ENCODE measurements at places on chromosomes 6 and 20.

DNA sequence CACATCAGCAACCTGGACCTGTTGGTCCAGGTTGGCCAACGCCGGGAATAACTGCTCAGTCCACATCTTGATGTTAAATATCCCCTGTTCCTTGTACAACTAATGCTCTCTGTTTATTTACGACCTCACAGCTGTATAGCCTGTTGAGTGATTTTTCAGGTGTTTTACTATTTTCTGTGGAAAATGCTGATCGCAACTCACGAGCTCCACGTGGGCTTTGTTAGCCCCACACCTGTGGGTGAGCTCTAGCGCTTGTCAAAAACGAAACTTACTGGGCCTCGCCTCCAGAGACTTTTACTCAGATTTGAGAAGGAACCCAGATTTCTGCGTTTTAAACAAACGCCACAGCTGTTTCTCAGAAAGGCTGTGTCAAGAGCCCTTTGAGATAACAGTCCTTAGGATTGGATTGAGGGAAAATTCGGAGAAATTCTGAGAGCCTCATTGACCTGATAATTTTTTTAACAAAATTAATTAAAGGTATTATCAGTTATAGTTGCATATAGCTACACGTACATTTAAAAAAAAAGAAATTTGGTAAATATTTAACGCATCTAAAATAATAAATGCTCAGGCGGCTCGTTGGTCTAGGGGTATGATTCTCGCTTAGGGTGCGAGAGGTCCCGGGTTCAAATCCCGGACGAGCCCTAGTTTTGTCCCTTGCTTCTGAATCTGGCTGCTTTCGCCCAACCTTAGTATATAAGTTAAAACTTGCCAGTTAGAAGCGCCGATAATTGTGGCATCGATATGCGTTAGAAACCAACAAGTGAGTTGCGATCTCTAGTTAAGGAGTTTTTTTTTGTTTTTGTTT lies 16.7 kb downstream of the HMGN4 start:
- peak; percentile 90 for DNase-seq

- DNase-seq, result no peak
These were observed 5.5 kb downstream of the FAM217B start for GRCh38 chr20:59945731-59946130.

- DNase-seq, result peak; percentile 94
These were observed 445.9 kb upstream of the JARID2 start for GRCh38 chr6:14799928-14800327.

- DNase-seq, result no peak
These were observed 30.0 kb downstream of the WRNIP1 start for GRCh38 chr6:2795162-2795561.

GRCh38 chr6:111105578-111105977 lies 18.3 kb downstream of the SLC16A10 start:
- DNase-seq, result peak; percentile 28

DNA sequence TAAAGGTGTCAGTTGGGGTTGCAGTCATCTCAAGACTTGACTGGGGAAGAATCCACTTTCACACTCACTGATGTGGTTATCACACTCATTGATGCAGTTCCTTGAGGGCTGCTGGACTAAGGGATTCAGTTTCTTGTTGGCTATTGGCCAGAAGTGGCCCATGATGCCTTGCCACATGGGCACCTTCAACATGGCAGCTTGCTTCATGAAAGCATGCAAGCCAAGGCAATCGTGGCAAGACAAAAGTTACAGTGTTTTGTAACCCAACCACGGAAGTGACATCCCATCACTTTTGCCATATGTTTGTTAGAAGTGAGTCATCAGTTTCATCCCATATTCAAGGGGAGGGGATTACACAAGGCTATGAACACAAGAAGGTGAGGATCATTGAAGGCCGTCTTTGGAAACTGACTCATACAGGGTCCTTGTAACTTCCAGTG lies 3.8 kb upstream of the RANBP9 start:
- DNase-seq, result peak; percentile 43

DNA sequence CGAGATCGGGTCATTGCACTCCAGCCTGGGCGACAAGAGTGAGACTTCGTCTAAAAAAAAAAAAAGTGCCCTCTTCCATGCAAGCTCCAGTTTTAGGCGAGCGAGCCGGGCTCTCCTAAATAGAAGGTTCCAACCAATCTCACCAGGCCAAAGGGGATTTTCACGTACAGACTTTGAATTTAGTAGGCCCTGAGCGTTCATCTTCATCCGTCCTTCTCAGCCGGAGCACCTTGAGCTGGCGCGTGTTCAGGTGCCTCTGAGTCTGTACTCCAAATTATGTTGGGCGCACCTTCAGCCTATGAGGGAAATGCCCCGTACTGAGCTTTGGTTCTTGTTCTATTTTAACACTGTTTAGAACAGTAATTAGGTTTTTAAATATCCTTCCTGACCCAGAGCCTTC lies 817 bp upstream of the TAP2 start:
- DNase-seq, result no peak

DNA sequence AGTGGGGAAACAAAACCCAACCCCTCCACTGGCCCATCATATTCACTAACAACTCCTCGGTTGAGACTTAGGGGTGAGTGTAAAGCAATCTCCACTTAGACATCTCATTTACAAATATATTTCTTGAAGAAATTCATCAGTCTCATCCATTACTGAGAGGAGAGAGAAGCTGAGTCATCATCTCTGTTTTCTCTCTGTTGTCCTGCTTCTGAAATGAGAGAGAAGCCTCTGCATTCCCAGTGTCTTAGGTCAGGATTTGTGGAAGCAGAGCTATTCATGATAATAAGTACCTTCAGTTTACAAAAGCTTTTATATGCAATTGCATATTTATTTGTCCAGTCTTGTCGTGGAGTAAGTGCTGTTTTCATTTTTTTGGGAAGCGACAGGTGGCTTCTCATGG lies 879 bp downstream of the MEP1A start:
- DNase-seq, result no peak

DNA sequence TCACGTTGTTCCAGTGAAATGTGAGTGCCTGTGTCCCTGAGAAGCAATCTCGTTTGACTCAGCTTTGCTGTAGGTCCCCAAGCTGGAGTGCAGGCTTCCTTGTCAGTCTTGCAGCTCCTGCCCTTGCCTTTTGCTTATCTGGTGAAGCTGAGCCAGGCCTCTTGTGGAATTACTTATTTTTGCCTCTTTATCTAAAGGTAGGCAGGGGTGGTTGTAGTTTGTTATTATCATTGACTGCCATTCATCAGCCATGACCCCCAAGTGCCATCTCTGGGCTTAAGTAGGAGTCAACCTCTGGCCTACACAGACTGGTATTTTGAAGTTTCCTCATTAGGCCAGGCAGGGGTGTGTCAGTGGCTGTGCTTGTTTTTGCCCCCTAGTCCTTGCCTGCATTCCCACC lies 2.1 kb downstream of the TMEM14B start:
- no peak for DNase-seq

DNA sequence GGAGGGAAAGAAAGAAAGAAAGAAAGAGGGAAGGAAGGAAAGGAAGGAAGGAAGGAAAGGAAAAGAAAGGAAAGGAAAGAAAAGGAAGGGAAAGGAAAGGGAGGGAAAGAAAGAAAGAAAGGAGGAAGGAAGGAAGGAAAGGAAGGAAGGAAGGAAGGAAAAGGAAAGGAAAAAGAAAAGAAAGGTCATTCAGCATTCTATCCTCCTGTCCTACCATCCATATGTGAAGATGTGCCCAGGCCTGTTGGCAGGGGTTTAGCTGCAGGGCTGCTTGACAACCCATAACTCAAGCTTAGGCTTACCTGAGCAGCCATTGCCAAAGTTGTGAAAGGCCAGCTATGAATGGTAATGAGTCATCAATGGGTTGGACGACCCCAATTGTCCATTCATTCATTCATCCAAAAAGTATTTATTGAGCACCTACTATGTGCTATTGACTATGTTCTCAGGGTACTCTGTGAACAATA lies 49.9 kb upstream of the OCSTAMP start:
- no peak for DNase-seq

DNA sequence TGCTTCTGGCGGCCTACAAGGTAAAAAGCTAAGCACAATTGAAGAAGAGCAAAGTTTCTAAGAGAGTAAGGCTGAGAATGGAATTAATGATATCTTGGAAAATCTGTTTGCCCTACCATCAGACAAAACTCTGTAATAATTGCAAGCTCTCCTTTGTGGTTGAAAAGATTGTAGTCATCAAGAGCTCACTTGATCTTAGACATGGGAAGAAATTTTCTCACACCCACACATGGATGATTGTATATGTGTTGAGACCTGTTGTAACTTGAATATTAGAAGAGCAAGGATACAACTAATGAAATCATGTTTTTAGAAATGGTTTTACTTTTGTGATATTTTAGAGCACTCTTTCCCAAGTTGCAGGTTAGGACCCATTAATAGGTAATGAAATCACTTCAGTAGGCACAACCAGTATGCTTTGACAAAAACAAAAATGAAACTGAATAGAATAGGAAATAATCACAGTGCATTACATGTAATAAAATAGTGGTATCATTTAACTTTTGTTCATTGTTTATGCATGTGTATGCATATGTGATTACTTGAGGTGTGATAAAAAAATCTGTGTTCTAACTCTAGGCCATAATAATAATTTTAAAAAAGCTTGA lies 14.0 kb downstream of the DCBLD1 start:
- peak; percentile 78 for DNase-seq

GRCh38 chr6:24006254-24006653 lies 119.8 kb upstream of the NRSN1 start:
- DNase-seq, result no peak

DNA sequence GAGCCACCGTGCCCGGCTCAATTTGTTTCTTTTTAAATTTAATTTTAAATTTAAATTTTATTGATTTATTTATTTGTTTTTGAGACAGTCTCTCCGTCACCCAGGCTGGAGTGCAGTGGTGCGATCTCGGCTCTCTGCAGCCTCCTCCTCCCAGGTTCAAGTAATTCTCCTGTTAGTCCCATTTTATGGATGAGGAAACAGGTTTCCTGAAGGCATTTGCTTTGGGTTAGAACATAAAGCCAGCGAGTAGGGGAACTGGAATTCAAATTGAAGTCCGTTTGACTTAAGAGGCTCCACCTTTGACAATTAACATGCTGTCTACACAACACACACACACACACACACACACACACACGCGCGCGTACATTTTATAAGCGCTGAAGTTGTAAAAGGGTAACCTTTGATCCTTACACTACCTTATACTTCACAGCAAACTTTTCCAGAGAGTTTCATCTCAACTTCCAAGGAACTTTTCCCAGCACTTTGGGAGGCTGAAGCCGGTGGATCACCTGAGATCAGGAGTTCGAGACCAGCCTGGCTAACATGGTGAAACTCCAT lies 232.0 kb downstream of the BCAS1 start:
- DNase-seq, result no peak

- no peak for DNase-seq
These were observed 150.4 kb downstream of the INSM1 start for GRCh38 chr20:20518263-20518662.

- DNase-seq, result no peak
These were observed 97.4 kb downstream of the FILIP1 start for GRCh38 chr6:75396005-75396800.

DNA sequence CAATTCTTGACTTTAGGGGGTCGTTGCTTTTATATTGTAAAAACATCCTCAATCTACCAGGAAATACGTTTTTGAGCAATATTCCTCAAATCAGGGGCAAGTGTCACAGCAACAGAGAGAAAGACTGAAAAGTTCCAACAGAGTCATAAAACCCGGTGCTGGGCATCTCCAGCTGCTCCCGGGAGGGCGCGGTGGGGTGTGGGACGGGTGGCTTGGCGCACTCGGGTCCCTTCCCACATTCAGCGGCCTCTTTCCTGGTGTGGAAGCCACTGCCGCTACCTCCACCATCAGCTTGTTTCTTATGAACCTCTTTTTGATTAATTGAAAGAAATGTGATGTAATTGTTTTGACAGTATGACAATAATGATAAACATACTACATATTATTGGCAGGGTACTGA lies 98.2 kb downstream of the IRF4 start:
- no peak for DNase-seq

DNA sequence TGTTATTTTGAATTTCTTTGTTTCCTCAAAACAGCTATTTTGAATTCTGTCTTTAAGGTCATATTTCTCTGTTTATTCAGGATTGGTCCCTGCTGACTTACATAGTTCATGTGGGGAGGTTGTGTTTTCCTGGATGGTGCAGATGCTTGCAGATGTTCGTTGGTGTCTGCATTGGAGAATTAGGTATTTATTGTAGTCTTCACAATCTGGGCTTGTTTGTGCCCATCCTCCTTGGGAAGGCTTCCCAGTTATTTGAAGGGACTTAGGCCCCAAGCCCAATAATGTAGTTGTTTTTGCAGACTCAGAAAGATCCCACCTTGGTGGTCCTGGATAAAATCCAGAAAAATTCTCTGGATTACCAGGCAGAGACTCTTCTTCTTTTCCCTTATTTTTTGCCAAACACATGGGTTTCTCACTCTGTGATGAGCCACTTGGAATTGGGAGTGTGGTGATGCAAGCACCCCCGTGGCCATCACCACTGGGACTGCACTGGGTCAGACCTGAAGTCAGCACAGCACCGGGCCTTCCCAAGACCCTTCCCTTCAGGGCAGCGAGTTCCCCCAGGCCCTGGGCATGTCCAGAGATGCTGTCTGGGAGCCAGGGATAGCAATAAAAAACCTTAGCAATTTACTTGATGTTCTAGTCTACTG lies 81.6 kb upstream of the EZR start:
- DNase-seq, result no peak

GRCh38 chr6:108806665-108807064 lies 41.6 kb upstream of the ARMC2 start:
- no peak for DNase-seq

DNA sequence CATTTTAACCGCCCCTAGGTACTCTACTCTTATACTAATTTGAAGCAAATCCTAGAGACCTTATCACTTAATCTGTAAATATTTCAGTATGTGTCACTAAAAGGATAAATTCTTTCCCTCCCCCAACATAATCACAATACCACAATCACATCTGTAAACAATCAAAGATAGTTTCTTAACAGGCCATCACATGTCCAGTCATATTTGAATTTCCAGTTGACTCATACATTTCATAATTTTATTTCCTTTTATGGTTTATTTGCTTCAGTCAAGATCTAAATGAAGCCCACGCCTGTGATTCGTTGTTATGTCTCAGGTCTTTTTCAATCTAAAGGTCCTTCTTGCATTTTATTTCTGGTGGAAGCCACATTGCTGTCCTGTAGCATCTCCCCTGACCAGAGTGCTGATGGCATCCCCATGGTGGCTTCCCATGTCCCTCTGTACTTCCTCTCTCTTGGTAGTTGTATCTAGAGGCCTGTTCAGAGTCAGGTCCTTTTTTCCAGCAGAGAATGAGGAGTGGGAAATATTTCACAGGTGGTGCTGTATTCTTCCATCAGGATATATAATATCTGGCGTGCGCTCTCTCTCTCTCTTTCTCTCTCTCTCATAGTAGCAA lies 128.6 kb upstream of the SLC22A23 start:
- DNase-seq, result peak; percentile 56

DNA sequence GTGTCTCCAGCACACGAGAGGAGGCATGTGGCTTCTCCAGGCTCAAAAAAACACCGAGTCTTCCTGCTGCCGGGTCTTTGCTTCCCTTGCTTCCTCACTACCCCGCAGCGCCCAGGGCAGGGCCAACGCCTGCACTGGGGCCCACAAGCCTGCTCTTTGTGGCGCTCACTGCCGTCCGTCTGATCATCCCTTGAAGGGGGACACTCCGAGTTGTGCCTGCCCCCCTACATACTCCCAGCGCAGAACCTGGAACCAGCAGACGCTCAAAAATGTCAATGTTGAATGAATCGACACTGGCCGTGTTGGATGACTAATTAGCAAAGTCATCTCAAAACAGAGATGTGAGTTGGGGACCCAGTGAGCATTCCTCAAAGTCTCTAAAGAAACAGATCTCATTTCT lies 8.1 kb upstream of the ARFGAP1 start:
- DNase-seq, result no peak

- no peak for DNase-seq
These were observed 37.3 kb downstream of the EZR start for GRCh38 chr6:158781692-158782373.

All from cardiac fibroblast (primary cell).